ENCODE measurements at places on chromosomes 3 and 15. TPM values are rescaled to one million over a fixed set of nuclear protein-coding genes. Genes with fewer than 3 reads are reported as not detected.
A peak's percentile ranks its signal among the peaks of the same experiment; 100 is the strongest.

DNA sequence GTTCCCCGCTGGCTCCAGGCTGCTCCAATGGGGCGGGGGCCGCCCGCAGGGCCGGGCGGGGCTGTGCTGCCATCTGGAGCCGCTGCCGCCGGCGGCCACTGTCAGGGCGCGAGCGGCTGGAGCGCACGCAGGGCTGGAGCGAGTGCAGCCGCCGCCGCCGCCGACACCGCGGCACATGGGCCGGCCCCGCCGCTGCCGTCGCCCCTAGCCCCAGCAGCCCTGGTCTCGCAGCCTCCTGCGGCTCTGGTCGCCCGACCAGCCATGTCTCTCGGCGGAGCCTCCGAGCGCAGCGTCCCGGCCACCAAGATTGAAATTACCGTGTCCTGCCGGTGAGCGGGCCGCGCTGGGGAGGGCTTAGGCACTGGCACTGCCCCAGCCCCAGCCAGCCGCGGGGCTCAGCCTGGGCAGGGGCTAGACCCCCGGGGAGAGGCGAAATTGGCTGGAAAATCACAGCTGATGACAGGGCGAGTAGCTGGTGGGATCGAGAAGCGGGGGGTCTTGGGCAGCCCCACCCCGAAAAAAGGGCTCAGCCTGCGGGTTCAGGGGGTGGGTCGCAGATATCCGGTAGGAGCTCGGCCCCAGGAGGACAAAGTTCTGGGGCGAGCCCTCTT lies at the start of gene CPNE9:
CPNE9 (plus strand) TSS at position 98 of the 611 bp plus-strand sequence; CDS start at position 262, 164 bp downstream.
- DNase-seq: no peak

- no peak for DNase-seq
Measured at GRCh38 chr3:55622733-55623132, 135.6 kb upstream of the WNT5A start.

DNA sequence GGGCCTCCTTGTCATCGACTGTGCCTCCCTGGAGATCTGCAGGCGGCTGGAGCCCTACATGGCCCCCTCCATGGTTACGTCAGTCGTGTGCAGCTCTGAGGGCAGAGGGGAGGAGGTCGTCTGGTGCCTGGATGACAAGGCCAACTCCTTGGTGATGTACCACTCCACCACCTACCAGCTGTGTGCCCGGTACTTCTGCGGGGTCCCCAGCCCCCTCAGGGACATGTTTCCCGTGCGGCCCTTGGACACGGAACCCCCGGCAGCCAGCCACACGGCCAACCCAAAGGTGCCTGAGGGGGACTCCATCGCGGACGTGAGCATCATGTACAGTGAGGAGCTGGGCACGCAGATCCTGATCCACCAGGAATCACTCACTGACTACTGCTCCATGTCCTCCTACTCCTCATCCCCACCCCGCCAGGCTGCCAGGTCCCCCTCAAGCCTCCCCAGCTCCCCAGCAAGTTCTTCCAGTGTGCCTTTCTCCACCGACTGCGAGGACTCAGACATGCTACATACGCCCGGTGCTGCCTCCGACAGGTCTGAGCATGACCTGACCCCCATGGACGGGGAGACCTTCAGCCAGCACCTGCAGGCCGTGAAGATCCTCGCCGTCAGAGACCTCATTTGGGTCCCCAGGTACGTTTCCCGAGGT lies 146.5 kb downstream of the LRRK1 start:
- DNase-seq: no peak

DNA sequence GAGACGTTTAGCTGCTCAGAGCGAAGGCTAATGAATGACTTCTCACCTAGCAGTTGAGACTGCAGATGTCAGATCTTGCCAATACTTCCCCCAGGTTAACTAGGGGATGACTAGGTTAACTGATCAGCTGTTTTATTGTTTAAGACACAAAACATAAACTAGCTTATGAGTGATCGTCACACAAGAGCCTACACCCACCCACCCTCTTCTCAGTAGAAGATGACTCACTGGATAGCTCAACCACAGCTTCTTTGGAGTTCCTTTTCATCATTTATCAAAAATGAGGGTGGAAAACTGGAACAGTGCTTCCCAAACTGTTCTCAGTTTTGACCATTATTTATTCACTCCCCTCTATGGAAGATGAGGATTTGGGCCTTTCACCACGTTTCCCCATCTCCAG lies 25.2 kb downstream of the GASK1A start:
- peak; percentile 14 for DNase-seq

DNA sequence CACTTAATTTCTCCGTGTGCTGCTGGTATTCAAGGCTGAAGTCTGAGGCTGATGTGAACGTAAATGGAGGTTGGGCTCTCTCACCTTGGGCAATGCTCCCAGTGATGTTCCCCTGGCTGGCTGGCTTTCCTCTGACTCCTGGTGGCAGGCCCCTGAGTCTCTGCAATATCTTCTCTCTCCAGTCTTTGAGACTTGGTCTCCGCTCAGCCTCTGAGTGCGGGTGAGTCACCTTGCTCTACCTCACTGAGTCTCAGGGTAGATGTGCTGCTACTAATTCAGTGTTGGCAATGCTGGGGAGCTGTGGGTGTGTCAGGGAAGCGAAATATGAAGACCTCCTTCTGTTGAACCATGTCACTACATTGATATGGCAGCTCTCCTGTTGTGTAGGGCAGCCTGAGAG lies 31.3 kb upstream of the TRIM59 start:
- no peak for DNase-seq

GRCh38 chr15:85515212-85515611 lies 134.8 kb downstream of the AKAP13 start:
- DNase-seq: no peak

DNA sequence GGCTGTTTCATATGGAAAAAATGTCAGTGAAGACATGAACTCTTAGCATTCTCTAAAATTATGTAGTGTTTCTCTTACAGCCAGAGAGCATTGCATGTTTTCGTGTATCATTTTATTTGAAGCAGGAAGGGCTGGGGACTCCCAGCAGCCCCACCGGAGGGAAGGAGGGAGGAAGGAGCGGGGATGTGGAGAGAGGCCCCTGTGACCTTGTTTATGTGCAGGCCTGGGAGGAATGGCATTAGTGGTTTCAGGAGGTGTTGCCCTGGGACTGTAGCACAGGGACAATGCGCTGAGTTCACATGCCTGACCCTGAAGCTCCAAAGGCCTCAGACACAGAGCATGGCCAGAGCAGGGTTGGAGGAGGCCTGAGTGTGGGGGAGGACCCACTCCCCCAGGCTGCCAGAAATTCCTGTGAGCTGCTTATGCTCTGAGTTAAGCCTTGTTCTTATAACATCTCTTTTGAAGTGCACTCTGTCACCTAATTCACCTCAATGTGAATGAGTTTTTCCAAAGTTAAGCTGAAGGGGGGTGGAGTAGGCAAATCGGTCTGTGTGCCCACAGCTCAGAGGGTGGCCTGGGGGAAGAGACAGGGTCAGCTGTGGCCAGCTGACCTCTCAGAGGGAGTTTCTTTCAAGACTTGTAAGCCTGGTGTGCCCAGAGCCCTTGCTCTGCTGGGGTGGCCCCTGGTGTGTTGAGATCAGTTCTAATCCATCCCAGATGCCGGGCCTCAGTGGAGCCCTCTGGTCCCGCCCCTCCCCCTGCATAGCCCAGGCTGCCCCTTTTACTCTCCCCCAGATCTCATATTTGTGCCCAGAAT lies 3.9 kb upstream of the RNU6-1 start:
- peak; percentile 63 for DNase-seq

DNA sequence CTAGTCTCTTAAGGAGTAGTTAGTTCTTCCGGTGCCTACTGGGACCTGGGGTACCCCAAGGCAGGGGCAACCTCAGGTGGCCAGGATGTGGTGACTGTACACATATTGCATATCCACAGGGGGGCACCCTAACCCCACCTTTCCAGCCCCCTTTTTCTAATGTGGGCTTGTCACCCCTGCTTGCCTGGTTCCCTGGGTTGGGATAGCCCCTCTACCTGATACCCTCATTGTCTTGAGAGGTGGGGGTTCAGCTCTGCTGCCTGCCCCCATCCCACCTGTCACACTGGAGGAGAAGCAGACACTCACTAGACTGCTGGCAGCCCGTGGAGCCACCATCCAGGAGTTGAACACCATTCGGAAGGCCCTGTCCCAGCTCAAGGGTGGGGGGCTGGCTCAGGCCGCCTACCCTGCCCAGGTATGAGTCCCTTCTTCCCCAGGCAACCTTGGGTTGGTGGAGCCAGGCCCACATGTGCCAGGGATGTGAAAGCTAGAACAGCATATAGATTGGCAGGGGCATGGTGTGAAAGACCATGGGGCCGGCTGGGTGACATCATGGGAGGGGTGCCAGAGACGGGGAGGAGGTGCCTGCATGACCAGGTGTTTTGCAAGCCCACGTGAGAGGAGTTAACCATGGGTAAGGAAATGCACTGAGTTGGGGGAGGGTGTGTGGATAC lies 4.0 kb downstream of the GLYCTK start:
- no peak for DNase-seq

- DNase-seq: no peak
Measured at GRCh38 chr15:80386151-80386550, 18.0 kb upstream of the ARNT2 start.

DNA sequence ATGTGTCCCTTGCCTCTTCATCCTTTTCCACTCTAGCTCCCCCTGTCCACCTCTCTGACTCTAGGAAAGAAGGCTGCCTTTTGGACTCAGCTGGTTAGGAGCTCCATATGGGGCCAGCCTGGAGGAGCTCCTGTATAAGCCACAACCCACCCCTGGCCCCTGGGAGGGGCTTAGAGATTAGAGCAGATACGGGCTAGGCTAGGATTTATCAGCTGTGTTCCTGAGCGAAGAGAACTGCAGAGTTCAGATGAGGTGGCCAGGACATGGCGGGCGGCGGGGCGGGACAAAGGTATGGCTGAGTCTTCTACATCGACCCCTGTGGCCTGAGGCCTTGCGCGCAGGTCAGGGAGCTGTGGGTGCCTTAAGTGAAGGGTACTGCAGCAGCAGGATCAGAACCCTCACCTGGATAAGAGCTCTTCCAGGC lies 7.9 kb downstream of the NBEAL2 start:
- no peak for DNase-seq

DNA sequence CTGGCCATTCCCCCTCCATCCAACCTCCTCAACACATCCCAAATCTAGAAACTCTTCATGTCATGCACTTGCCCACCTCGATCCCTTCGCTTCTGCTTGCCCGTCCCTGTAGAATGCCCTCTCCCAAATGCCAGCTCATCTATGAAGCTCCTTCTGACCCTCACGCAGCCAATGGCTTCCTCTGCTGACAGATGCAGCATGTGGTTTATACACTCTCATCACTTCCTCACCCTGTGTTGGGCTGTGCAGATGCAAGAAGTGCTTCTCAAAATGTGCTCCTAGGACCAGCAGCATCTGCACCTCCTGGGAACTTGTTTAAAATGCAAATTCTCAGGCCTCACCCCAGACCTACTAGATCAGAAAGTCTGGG lies 51.7 kb downstream of the SEMA5B start:
- DNase-seq: no peak

DNA sequence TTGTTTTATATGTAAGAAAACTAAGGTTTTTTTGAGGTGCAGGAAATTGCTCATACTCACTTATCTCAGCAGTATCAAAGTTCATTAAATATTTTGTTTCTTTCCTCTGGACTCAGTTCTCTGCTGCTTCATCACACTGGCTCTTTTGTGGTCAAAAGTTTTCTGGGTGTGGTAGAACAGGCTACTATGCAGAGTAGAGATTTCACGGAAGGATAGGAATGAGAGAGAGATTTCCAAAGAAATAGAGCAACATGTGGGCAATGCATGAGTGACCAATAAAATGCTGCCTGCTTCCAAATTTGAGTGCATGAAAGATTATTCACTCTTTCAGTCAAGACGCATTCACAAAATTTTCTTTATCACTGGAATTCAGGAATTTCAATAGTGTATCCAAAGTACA lies 577.3 kb upstream of the SEMA6D start:
- DNase-seq: no peak

DNA sequence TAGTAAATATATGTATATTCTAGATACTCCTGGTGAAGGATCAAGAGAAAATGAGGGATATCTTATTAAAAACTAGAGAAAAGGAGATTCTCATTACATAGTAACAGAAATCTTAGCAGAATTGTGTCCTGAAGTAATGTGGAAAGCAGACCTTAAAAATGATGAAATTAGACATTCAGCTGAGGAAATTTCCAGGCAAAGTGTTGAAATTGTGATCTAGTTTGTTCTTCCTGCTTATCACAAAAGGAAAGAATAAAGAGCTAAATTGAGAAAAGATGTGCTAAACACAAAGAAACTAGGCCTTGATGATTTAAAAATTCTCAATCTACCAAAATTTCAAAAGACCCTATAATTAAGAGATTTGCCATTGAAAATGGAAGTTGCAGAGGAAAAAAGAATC lies 362.6 kb upstream of the PLSCR5 start:
- no peak for DNase-seq

- no peak for DNase-seq
Measured at GRCh38 chr3:47244531-47245100, 38.0 kb downstream of the KIF9 start.

Gene GOLGA6L24
- polyA plus RNA-seq: not detected

Gene ALPK3
- polyA plus RNA-seq: 0.06 TPM

Gene C3orf22
- polyA plus RNA-seq: not detected

Gene GOLGA6B
- not detected for polyA plus RNA-seq
